T-helper 2 cell treated with Interferon-gamma antibody and Interleukin-4, amounts not matched to agents 5 μg/mL and 100 μg/mL, for 36 hours (primary cell): ENCODE measurements at places on chromosomes 5 and 9.

DNA sequence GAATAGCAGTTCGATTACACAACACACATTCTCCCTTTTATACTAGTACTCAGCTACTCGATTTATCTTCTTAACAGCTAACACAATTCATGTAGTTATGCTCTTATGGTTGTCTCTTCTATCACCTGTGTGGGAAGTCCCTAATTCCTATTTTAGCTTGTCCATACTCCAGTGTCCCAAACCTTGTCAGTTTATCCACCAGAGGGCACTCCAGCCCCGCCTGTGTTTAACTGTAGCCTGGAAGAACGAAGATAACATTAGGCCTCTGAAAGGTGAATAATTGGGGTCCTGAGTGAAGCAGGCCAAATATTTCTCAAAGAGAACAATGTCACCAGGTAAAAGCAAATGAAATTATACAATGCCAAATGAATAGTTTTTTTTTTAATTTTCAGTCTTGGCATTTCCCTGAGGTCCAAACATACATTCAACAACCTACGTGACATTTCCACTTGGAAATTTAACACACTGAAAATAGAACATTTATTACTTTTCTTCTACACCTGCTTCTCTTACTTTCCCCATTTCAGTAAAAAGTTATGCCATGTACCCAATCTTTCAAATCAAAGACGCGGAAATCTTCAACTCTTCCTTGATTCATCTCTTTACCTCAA, 560.7 kb downstream of the HTR1A start:
- DNase-seq: no peak

- DNase-seq: no peak
Measured at GRCh38 chr5:171577042-171577758, 157.8 kb downstream of the FGF18 start.

DNA sequence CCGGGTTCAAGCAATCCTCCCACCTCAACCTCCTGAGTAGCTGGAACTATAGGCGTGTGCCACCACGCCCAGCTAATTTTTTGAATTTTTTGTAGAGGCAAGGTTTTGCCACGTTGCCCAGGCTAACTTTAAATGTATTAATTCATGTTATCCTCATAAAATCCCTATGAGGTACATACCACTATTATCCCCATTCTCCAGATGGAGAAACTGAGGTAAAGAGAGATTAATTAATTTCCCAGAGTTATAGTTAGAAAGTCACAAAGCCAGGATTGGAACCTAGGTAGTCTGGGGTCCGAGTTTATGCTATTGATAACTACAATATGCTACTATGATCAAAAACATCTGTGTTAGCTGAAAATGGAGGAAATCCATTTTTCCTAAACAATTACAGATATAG, 31.9 kb upstream of the GOLPH3 start:
- no peak for DNase-seq

DNA sequence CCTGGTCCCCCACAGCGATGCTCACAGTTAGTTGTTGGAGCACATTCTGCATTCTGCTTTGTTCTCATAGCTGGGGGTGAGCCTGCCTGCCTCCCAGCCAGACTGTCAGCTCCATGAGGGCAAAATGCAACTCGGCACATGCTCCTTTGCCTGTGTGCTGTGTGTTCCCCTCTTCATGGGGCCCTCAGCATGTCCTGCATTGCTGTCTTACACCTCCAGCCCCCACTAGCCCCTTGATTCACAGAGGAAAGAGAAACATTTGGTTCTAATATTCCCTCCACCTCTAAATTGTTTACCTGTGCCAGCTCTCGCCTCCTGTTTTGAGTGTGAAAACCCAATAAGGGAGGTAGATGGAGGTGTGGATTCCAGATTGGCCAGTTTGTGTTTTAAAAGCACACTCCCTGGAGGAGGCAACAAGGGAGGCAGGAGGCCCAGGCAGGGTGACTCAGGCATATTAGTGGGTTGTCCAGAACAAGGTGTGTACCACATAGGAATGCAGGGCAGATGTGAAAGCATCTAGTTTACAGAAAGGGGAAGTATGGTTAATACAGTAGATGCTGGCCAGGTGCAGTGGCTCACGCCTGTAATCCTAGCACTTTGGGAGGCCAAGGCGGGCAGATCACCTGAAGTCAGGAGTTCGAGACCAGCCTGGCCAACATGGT, 224.6 kb downstream of the AGTPBP1 start:
- DNase-seq: no peak

- no peak for DNase-seq
Measured at GRCh38 chr9:109513871-109514270, 15.8 kb upstream of the PTPN3 start.

DNA sequence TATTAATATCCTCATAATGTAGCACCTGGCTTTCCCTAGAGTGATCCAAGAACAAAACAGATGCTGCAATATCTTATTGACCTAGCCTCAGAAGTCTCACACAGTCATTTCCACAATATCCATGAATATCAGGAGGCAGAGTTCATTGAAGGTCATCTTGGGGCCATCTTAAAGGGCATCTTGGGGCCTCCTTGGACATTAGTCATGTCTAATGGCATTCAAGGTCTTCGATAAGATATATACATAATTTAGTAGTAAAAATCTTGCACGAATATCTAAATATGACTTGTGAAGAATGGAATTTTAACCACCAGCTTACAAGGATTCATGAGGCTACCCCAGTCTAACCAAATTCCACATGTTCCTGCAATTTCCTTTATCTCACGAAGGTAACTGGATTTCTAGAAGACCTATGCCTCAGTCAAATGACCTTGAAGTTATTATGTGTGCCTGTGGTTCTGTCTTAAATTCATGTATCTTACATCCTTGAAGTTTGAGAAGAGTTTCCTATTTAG, 163.6 kb upstream of the SPEF2 start:
- no peak for DNase-seq

DNA sequence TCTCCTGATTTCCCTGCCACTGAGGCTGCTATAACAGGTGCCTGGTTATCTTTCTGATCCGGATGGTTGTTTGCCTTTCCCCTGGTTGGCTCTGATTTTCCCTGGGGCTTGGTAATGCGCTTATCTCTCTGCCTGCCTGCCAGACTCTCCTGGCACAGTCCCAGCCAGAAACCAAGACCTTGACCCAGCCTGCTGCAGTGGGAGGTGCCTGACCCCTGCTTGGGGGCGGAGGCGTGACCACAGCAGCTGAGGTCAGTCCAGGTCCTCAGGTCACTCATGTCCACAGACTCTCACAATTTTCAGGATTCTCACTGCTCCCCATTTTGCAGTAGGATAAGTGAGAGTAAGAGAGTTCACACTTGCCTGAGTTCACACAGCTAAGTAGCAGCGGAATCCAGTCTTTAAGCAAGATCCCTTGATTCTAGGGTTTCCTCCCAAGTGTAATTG, 24.4 kb upstream of the SYNPO start:
- DNase-seq: no peak

GRCh38 chr5:163941079-163941478, 435.7 kb downstream of the MAT2B start:
- no peak for DNase-seq

GRCh38 chr5:96859375-96859774, 16.9 kb upstream of the ERAP2 start:
- no peak for DNase-seq

DNA sequence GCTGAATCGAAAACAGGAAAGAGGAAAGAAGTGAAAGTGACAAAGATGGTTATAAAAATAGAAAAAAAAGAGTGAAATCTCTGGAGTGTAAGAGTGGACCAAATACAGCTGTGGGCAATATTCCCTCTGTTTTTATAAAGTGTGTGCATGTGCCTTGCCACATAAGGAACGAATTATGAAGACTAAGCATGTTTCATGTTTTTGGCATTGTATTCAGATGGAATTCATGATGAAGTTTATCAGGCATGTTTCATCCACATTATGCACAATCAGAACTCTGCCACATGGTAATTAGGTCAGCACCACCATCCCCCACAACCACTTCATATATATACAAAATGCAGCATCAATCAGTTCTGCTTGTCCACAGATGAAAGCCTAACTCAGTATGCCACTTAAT, 348.0 kb downstream of the ZNF608 start:
- DNase-seq: no peak

- no peak for DNase-seq
Measured at GRCh38 chr5:143314659-143315058, 88.8 kb downstream of the NR3C1 start.

DNA sequence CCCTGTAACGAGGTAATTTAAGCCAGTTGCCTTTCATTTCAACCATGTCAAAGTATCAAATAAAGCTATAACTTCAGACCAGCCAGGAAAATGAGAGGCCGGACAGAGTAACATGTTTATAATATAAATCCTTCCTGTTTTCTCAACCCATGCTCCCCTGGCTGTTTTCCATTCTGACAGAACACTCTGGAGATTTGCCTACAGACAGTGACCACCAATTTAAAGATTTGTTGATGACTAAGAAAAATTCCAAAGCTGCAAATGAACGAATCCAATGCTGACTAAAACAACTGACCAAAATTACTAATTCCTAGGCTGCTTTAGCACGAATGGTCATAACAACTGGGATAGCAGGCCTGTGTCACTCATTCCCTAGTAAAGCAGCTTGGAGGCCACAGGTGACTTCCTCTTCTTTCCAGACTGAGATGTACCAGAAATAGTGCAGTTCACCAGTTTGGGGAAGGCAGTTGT, 141.4 kb downstream of the AOPEP start:
- DNase-seq: no peak

- no peak for DNase-seq
Measured at GRCh38 chr5:27217155-27217956, 179.0 kb upstream of the CDH9 start.

DNA sequence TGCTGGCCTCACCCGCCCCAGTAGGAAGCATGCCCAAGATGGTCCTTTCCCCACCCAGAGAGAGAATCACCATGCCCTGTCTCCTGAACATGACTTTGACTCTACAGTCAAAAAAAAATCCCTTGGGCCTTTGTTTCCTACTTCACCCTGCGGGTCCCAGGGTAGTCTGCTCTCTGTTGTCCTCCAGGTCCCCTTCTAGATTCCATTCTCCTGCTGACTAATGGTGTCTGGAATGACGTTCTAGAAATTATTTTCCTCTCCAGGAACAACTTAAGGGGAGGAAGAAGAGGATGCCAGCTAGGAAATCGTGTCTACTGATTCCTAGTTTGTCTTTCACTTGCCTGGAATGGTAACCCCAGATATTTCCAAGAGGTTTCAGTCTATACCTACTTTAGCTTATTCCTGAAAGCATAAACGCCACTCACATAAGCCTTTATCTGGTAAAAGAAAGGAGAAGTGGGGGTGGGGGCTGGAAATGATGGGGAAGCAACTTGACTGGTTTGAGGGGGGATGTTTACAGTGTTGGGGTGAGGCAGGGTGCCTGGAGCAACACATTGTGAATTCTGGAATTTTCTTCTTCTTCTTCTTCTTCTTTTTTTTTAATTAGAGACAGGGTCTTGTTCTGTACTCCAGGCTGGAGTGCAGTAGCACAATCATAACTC, 93.9 kb downstream of the SNX18 start:
- DNase-seq: no peak

DNA sequence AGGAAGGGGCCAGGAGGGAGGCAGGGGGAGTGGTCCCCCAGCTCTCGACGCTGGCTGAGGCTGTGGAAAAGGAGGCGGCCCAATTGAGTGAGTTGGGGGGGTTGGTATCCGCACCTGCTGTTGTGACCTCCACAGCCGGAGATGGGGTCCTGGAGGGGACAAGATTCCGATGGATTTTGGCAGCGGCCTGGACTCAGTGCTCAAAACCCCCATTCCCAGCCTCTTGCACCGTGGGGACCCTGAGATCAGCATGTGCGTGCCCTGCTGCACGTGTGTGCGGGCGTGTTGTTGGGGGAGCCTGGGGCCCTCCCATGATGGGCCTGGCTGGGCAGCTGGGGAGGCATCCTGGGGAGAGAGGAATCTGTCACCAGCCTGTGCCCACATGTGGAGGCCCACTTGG, 15.0 kb downstream of the CNTFR start:
- no peak for DNase-seq

GRCh38 chr5:58330781-58331180, 129.1 kb downstream of the PLK2 start:
- no peak for DNase-seq

GRCh38 chr5:142906863-142907671, 136.9 kb downstream of the ARHGAP26 start:
- no peak for DNase-seq

- DNase-seq: no peak
Measured at GRCh38 chr5:102777099-102777498, 22.0 kb downstream of the PAM start.

DNA sequence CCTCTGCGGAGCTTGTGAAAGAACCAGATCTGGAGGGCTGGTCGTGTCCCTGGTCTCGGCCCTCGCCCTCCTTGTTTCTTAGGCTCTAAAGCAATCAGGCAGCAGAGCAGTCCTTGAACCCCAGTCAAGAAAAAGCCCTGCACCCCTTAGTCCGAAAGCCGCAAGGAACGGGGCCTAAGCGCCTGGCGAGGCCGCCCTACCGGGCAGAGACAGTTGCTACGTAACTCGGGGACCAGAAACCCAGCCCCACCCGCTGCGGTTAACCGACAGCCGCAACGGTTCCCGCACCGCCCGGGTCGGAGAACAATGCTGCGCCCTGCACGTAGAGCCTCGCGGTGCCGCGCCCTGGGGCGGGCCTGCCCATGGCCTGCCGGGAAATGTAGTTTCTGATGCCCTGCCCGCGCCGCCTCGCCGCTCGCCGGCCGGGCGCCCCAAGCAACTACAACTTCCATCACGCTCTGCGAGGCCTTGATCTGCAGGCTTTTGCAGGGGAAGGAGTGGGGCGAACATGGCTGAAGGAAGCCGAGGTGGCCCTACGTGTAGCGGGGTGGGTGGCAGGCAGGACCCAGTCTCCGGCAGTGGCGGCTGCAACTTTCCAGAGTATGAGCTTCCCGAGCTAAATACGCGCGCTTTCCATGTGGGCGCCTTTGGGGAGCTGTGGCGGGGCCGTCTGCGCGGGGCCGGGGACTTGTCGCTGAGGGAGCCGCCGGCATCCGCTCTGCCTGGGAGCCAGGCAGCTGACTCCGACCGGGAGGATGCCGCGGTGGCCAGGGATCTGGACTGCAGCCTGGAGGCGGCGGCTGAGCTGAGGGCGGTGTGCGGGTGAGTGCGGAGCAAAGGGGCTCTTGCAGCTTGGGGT, at the start of gene SNAPC3:
Gene SNAPC3, plus strand, starts transcription at position 505 of the 859 bp plus-strand sequence. Its CDS starts 4 bp downstream, at position 509.
- peak; percentile 96 for DNase-seq

- no peak for DNase-seq
Measured at GRCh38 chr5:110321117-110321516, 405.4 kb downstream of the TMEM232 start.

DNA sequence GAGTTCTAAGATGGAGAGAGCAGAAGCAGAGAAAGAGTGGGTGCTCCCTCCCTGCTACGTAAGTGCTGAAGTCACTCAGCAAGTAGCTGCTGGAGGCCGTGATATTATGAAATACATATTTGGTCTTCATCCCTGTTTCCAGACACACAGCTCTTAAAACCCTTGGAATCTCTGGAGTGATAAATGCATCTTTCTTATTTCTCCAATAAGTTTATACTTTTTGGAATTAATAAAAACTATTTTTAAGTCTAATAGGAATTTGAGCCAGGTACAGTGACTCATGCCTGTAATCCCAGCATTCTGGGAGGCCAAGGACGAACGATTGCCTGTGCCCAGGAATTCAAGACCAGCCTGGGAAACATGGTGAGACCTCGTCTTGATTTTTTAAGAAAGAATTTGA, 60.6 kb downstream of the AUH start:
- no peak for DNase-seq

GRCh38 chr9:71944754-71945375, 33.4 kb downstream of the C9orf85 start:
- no peak for DNase-seq

- DNase-seq: no peak
Measured at GRCh38 chr9:35675732-35676392, 2.1 kb downstream of the CA9 start.
